Stimulated activated naive CD4-positive, alpha-beta T cell treated with Interleukin-2 at 50 U/mL for 16 hours (primary cell): ENCODE measurements at places on chromosomes 2 and 18.

- no peak for DNase-seq
These were observed 39.4 kb downstream of the CSRNP3 start for GRCh38 chr2:165508927-165509326.

DNA sequence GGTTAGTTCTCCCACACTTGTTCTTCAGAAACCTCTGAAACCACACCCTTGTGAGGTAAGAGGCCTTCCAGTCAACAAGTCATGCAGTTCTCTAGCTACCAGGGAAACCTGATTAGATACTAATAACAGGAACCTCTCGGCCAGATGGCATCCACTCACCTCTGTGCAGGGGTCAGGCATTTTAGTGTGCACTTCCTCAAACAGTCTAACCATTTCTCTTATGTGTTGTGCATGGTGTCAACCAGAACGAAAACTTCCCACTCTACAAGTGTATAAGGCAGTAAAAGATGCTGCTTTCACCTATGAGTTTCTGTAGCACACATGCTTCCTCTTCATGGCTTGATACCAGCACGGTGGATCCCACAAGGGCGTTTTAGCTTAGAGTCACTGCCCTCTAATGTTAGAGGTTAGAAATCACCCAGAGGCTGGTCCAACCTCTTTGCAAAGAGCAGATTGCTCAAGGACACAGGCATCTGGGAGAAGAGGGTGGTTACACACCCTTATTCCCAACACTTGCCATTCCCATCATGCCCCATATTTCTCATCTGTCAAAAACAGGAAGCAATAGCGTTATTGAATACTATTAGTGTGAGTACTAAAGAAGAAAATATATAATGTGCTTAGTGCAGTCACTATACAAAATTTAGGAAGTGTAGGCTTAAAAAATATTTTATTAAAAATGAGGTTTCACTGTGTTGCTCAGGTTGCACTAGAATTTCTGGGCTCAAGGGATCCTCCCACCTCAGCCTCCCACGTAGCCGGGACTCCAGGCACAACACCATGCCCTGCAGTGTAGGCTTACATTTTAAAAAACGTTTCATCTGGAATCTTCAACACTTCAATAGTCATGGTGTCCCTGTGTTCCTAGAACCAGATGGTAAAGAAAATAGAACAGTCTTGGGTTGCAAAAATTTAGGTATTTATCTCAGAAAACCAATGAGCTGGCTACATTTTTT, 34.5 kb upstream of the RAB31 start:
- peak; percentile 7 for DNase-seq

DNA sequence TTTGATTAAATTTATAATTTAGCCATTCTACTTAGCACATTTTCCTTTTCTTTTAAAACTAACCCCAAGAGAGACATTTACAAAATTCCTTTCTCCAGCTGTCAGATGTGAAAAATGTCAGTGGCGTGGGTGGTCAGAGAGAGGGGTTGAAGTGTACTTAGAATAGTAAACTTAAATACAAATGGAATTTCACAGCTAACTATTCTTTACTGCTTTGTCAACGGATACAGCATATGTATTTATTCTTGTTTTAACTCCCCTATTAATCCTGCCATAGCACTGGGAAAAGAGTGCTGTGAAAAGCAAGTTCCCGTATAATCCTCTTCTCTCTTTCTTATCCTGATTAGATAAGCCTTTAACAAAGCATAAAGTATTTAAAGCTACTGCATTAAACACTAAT, 191.4 kb upstream of the CHAC2 start:
- DNase-seq: no peak

- DNase-seq: no peak
These were observed 256.9 kb upstream of the DDX18 start for GRCh38 chr2:117557626-117558025.

DNA sequence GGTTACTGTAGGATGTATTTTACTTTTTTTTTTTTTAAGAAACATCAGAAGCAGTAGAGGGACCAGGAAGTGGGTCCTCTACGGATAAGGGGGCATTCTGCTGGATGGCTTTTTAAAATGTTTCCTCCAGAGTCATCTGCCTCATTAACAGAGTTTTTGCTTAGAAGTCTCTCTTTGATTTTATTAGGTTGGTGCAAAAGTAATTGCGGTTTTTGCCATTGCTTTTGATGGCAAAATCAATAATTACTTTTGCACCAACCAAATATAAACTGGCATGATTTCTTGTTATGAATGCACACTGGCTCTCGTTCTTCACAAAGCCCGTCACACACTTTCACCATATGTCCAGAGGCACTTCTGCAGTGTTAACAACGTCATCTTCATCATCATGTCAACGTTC, 68.5 kb upstream of the FAM237A start:
- DNase-seq: no peak

DNA sequence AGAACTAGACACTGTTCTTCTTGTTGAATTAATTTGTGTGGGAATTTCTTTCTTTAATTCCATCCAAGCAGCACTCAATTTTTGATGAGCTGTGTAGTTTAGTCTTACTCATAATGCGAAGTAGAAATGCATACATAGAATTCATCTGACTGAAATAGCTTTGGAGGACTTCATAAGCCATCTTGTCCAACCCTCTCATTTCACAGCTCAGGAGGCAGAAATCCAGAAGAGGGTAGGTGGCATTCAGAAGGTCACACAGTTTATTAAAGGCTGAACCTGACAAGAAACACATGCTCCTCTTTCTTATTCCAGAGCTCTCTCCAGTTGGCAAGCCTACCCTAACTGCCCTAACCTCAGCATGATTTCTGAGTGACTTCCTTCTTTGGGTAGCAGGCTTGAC, 169.2 kb upstream of the NOSTRIN start:
- no peak for DNase-seq

DNA sequence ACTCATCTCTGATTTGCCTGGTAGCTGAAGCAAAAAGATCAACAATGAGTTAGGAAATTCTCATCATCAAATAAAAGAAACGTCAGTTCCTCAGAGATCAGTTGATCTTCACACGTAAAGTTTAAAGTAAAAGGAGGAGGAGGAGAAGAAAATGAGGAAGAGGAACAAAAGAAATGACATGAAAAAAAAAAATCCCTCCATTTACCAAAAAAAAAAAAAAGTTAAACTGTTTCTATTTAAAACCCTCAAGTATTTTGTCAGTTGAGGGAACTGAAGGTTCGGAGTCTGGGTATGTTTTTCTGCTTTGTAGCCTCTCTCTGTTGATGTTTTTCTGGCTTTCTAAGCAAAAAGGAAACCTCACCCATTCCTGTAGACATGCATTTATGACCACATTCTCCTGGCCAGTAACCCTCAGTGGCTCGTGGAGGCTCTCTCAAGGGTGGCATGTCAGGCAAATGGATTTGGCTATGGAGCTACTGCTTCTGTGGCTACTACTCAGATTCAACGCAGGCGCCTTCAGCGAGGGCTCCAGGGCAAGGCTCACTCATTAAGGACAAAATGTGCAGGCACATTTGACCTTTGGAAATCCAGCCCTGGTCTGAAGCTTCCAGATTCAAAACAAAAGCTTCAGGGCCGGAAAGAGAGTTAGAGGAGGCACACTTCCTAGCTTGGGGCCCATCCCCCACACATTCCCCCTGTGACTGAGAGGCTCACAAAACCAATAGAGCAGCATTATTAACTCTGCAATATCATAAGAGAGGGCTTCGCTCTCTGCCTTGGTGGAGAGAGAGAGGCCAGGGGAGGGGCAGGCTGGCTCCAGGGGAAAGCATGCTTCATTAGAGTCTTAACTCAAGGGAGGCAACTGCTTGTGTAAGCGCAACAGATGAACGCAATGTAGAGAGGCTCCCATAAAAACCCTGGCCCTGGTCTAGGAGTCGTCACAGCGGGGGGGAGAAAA, 22.3 kb downstream of the KLF7 start:
- peak; percentile 28 for DNase-seq

DNA sequence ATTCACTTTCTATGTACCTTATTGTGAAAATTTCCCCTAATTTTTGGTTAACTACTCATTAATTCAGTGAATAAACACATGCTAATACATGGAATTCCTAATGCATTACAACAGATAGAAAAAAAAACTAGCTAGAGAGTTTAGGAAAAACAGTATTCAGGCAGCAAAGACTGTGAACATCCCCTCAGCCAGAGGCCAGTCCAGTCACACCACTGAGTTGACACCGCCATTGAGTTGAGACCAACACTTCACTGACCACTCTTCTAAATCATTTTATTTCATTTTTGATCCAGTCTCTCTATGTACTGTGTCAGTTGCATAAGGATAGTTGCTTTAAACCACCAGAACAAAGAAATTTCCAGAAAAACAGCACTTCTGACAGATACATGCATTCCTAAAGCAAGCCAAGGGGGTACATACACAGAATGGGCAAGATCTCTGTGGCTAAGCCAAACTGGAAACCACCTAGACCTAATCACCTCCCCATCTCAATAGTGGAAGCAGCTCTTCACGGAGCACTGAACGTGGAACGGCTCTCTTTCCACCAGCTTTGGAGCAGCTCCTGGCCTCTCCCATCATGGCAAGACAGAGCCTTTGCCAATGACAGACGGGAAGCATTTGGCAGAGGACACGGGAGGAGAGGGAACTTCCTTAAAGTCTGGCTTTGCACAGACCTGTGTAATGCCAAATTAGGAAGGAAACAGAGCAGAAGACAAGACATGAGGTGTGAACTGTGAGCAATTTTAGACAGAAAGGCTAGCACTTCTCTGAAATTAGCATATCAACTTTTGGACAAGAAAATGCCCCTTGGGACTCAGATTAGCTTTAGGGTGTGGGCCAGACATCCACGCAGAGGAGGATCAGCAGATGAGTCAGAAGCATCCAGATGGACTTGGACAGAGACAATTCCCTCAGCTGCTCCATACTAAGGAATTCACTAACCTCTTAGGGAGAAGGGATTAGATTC, 36.4 kb downstream of the CACNB4 start:
- DNase-seq: no peak

DNA sequence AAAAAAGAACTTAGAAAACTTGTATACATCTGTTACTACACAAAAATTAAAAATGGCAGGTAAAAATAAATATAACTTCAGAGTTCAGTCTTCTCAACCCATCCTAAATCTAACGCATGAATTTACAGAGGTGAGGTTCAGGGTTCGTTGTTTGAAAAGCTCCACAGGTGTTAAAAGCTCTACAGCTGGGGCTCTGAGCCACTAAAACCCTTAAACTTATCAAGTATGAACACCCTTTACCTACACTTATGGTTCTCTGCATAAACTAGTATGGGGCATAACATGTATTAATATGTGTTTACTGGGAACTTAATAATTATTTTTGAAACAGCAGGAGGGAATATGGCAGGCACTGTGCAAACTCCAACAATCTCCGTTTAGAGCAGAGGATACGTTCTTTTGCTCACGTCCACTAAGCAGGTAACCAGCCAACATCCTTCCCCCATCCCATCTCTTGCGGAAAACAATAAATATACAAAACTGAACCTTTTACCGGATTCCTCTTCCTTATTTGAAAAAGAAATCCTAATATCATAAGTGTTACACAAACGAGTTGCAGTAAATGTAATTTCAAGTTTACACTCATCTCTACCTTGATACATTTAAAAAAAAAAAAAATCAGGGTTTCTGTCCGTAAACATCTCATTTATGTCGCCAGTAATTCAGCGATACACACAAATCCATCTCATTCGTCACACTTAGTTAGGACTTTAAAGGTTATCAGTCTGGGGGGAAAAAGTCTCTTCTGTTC, 1.3 kb downstream of the PIAS2 start:
- DNase-seq: no peak

DNA sequence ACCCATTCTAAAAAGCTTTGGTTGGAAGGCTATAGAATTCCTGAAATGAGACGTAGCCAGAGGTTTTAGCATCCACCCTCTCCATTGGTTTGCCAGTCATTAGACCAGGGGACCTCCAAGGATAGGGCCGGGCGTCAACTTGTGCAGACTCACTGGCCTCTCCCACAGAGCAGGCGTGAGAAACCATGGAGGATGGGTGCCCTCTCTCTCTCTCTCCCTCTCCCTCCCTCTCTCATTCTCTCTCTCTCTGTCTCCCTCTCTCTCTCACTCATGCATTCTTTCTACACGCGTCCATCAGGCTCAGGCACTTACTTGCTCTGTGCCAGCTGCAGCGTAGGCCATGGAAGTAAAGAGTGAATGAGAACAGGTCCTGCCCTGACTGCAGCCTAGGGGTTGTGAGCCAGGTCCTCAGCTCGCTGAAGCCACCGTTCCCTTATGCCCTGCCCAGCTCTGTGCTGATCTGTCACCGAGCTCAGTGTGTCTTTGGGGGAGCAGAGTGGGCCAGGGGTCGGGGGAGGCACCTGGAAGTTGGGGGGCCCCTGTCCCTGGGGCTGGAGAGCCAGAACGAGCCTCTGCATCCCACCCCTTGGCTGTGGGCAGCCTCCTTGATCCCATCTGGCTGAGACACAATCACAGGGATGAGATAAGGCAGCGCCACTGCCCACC, 304.4 kb upstream of the HS6ST1 start:
- no peak for DNase-seq
